ENCODE measurements at places on chromosomes 13 and 19.

DNA sequence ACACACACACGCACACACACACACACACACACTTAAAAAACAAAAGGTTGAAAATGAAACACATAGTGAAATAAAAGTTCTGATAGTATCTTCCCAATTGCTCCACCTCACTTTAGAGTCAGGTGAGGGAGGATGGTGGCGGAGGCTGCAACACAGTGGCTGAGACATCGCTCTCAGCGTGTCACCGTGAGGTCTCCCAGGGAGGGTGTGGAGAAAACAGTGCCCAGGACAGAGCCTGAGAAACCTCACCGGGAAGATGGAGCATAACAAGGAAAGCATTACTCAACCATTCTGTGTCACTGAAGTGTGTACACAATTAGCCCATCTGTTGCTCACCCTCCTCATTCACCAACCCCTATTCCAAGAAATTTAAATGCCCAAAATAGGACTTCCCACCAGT is 111.4 kb upstream of the USP29 start:
- no peak for DNase-seq

- no peak for DNase-seq
Observed at GRCh38 chr19:45934551-45935230, 20.1 kb upstream of the NANOS2 start.

DNA sequence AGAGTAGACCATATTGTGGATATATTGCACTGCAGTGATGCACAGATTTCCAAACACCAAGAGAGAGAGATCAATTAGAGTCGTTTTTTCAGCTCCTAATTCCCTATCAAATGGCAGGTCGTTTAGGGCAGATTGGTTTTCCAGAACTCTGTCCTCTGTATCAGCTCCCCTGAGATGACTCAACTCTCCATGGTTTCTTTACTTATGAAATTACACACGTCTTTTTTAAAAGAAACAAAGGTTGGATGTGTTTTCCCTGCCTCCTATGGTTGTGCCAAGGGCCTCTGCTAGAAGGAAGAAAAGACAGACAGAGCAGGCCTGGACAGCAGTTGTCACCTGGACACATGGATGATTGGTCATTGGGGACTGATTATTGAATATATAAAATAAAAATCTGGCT is 478.1 kb upstream of the NBEA start:
- DNase-seq = no peak

DNA sequence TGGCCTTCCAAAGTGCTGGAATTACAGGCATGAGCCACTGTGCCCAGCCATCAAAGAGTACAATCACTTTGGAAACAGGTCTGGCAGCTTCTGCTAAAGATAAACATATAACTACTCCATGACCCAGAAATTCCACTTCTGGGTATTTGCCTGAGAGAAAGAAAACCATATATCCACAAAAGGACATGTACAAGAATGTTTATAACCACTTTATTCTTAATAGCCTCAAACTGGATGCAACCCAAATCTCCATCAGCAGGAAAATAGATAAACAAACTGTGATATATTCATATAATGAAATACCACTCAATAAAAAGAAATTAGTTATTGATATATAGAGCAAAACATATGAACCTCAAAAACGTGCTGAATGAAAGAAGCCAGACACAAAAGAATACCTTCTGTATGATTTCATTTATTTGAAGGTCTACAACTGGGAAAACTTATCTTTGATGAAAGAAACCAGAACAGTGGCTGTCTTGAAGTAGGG is 40.5 kb downstream of the TEX26 start:
- DNase-seq = no peak

DNA sequence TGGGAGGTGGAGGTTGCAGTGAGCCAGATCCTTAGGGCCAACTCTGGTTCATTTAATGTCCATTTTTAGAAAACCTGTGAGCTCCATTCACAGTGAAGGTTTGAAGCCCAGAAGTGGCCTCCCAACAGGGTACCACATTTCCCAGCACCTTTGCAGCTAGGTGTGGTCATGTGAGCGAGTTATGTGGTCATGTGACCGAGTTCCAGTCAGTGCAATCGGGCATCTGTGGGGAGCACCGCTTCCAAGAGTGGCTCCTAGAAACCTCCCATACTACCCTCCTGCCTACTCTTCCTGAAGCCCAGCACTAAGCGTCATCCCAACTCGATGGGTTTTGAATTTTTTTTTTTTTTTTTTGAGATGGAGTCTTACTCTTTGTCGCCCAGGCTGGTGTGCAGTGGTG is 663 bp upstream of the PLA2G4C start:
- DNase-seq = no peak

Data from esophagus squamous epithelium (tissue), 5 donors.